ENCODE measurements at places on chromosomes 1 and 21.

DNA sequence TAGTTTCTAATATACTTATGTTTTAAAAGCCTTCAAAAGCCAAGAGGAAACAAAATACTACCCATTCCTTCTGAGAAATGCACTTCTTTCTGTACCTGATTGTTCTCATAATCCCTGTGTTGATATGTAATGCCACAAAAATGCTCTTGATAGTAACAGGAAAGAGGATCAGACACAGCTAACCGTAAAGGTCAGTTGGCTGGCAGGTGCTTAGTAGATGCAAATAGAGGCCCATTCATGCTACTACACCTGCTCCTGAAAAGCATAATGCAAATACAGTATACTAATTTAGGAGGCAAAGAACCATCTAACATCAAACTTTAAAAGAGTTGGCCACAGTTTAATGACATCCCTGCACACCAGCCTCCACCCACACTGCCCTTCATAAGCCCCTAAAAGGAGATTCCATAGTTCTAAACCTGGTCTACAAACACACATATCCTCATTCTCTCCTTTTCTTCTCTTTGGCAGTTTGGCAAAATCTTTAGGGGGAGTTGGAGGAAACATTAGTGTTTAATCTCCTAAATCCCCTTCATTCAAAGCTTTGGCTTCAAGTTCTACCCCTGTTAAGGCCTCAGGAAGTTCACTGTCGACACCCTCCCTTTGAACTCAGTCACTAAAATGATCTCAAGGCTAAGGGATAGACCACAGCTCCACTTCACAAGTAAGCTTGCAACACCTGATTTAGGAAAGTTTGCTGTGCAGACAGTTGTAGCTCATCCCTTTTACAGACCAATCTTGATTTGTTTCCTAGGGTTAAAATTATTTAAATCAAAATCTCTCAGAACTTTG, 2.9 kb upstream of the CD46 start:
- DNase-seq = no peak

GRCh38 chr1:209809611-209810010, 3.7 kb upstream of the IRF6 start:
- DNase-seq = no peak

DNA sequence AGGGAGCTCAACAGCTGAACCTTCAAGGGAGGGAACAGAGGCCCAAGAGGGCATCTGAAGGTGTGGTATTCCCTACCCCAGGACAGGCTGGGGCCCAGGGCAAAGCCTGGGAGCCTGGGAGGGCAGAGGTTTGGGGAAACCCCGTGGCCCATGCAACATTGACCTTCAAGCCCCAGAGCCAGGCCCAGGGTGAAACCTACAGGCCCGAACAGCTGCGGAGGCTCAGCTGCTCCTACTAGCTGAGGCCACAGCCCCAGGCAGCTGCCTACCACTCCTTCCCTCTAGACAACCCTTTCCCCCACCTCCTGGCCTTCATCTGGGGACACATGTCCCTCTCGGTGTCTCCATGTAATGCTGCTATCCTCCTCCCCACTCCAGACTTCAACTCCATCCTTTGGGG, 3.2 kb downstream of the LAD1 start:
- no peak for DNase-seq

GRCh38 chr1:9293533-9294404, 1.1 kb downstream of the SPSB1 start:
- DNase-seq = no peak

- no peak for DNase-seq
Observed at GRCh38 chr1:216310776-216311175, 112.5 kb downstream of the USH2A start.

DNA sequence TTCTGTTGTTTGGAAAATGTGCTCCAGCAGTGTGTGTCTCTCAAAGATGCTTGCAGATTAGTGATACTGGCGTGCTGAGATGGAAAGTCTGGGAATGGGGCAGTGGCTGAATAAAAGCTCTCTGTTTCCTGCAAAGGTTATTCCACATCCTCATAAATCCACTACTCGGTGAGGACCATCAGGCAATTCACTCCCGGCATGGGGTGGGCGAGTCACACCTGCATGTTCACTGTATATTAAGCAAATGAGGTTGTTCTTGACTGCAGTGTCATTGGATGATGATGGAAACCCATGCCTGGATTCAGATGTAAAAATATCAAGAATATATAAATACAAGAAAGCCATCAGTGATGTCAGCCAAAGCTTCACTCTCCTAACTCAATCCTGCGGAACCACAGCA, 65.4 kb upstream of the DSCAM start:
- DNase-seq = no peak

DNA sequence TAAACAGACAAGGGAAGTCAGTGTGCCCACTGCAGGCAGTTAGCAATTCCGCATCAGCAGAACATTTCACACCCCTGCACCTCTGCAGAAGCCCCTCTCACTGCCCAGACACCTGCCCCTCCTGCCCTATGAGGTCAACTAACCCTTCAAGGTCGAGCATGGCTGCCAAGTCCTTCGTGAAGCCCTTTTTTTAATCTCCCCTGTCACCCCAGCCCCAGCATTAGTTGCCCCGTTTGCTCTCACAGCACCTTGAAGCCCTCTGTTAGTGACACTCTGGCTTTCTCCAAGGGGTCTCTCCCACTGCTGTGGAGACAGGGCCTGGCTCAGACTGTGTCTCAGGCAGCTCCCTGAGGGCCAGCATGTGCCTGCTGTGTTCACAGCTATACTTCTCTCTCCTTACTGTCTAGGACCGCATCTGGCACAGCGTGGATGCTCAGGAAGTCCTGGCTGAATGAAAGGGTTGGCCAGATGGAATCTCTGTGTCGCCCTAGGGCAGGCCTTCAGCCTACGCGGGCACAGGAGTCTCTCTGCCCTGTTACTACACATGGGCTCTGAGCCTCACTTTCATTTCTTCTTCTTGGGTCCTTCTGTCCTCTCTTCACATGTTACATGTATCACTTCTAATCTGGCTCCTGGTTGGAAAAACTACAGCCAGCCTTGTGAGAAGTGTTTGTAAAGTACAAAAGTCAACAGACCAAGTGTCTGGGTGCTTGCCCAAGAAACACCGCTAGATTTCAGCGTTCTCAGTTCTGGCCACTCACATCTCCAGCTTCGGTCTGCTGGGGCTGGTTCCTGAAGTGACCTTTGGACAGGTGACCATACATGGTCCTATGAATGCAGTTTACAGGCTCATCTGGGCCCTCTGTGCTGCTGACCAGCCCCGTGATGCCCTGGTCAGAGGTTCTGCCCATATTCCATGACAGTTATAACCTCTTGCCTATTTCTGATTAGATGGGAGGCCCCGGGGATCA, 19.7 kb downstream of the SLC2A1 start:
- DNase-seq = no peak

DNA sequence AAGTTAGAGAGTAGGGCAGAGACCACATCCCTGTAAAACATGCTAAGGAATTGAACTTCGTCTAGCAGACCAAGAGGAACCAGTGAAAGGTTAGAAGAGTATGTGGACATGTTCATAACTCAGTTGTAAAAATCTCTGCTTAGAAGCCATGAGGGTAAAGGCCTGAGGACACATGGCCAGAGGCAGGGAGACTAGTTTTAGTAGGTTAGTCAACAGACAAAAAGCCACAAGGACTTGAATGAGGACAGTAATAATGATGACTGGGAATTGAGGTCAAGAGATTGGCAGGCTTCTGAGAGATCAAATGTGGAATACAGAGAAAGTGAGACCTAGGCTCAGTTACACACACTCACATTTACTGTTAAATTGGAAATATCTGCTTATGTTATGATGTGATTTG, 205.5 kb upstream of the HOOK1 start:
- no peak for DNase-seq

DNA sequence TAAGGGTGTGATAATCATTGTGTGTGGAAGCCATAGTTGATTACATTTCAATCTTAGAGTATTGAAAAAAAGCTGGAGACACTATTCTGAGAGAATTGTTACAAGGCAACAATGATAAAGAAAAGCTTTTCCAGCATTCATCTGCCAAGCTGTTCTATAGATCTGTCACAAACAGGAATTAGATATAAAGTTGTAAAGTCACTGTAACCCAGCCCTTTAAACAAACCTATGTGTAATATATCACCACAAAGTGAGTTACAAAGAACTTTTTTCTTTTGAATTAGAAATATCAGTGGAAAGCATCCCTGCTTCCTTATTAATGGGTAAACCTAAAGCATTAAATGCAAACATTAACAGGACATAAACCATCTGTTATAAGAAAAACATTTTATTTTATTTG, 55.4 kb downstream of the RPAP2 start:
- DNase-seq = no peak

DNA sequence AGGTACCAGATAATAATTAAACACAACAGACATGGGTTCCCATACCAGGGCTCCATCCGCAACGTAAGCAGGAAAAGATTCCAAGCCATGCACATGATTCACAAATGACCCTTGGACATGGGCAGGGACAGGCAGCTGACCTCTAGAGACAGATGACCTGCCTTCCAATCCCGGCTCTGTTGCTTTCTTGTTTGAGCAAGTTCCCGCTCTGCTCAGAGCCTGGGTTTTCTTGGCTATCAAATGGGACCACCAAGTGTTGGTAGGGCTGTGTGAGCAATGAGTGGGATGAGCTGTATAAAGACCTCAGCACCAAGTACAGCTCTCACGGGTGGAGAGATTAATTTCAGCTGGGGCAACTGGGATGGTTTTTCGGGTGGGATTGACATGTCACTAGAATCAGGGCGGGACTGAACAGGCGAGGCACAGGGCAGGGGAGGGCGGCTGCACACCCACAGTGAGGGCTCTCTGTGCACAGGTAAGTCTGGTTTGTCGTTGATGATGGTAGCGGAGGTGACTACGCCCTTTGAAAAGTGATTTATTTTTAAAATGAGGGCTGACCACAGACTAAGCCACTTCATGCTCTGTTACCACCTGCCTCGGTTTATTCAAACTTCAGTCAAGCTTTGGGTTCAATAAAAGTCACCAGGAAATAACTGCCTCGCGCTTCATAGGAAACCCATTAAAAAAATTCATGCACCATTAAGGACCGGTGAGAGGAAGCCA, 57.5 kb upstream of the IFFO2 start:
- DNase-seq = no peak

DNA sequence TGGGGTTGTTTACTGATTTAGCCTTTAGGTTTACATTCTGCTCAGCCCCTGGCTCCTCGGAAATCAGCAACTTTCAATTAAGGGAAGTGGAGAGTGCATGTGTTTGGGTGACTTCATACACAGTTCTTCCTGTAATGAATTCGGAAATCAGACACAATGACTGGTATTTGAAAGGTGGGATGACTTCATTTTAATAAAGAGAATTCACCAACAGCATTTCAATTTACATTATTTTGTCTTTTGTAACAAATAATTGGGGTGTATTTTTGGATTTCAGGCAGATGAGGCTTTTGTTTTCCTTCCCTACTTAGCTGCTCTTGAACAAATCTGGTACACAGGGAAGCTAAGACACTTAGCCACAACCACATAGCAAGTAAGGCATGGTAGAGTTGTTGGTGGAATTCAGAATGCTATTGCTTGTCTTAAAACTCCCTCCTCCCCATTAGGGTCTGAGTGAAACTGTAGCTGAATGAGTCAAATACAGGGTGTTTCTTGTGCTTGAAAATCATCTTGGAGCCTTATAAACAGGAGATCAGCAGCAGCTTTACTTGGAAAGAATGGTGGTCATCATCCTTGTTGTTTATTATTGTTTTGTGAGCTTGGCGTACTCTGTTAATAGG, 917 bp downstream of the STX12 start:
- no peak for DNase-seq

DNA sequence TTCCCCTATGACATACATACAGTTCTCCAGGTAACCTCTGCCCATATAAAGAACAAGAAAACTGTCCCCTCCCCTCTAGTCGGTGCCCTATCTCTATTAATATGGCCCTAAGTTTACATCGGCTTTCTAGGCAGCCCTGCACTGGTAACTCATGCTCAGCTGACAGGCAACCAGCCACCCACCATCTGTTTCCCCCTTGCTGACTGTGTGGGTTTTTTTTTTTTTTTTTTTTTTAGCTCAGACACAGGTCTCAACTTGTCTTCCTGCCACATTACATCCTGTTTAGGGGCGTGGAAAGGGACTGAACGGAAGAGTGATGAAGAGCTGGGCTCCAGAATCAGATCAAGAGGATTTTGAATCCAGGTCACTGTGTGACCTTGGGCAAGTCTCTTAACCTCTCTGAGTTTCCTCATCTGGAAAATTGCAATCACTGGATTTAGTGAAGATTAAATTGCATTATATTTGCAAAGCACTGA, 14.0 kb downstream of the LAPTM5 start:
- no peak for DNase-seq
